WTC11 (cell line): ENCODE measurements at places on chromosomes 2 and 18.

DNA sequence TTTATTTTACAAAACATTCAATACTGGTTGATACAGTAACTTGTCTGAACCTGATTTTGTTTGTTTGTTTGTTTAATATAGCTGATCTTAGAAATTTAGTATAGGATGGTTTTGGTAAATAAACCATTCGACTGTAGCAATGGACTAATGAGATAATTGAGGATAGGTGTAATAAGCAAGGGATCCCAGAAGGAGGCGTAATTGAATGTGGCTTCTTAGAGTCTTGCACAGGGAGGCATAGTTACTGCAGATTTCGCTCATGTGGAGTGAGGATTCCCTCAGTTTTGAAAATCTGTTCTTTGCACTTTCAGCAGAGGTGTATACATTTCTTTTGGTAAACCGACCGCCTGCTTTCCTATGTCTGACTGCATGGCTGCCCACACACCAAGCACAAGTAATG is 709.6 kb downstream of the SOCS6 start:
- no peak for DNase-seq

DNA sequence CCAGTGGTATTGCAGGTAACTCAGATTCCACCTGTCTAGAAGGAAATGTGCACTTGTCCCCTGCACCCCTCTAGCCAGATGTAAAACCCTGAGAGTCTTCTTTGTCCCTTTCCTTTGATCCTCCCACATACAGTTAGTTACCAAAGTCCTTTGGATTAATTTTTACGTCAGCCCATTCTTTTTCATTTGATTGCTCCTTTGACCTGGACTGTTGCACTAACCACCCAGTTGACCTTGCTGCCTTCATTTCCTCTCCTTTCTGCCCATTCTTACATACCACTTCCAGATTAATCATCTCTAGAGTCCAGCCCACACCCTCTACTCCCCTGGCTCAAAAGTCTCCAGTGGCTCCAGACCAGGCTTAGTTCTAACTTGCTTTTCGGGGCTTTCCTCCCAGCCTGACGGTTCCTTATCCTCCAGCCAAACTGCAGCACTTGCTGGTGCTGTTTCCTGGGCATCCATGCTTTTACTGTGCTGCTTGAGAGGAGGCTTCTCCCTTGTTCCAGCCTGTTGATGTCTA is 99.3 kb downstream of the SPTBN1 start:
- DNase-seq = no peak

GRCh38 chr18:54075689-54076088 is 148.8 kb downstream of the MBD2 start:
- DNase-seq = no peak

- no peak for DNase-seq
These were observed 12.7 kb downstream of the ABI2 start for GRCh38 chr2:203340791-203341487.

DNA sequence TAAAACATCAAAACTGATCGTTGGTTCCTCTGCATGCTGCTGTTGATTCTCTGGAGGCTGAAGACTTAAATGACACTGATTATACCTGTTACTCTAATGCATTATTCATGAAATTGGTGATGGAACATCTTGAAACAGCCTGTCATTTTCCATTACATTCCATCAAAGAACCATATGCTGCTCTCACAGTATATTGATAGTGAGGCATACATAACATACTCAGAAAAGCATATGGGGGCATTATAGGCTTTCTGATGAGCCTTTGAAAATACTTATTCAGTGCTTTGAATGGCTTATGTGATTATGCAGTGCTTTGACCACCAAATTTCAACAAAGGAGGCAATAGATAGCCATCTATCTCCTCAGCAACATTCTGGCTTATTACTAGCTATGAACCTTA is 392.1 kb downstream of the CDH19 start:
- no peak for DNase-seq

DNA sequence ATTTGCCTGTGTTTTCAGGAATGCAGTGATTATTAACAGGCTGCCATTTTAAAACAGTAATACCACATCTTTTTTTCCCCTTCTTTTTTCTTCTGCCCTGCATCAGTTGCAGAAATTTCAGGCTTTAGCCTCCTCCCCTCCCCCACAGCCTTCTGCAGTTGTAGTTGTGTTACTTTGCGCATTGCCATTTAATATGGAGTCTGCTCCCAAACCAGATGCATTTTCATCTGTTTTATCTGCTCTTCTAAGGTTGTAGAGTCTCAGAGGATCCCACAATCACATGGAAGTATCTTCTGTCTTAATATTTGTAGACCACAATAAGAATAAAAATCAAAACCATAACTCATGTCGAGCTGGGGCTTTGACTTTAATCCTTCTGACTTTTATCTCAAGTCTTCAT is 3.8 kb downstream of the ASXL3 start:
- DNase-seq = no peak

DNA sequence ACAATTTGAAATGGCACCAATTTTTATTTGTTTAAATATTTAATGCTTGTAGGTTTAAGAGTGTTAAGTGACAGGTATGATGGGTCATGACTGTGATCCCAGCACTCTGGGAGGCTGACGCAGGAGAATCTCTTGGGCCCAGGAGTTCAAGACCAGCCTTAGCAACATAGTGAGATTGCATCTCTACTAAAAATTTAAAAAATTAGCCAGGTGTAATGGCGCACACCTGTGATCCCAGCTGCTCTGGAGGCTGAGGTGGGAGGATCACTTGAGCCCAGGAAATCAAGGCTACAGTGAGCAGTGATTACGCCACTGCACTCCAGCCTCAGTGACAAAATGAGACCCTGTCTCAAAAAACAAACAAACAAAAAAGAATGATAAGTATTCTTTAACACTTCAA is 43.0 kb upstream of the CCDC68 start:
- DNase-seq = no peak

GRCh38 chr2:143442193-143442592 is 313.0 kb downstream of the ARHGAP15 start:
- no peak for DNase-seq

DNA sequence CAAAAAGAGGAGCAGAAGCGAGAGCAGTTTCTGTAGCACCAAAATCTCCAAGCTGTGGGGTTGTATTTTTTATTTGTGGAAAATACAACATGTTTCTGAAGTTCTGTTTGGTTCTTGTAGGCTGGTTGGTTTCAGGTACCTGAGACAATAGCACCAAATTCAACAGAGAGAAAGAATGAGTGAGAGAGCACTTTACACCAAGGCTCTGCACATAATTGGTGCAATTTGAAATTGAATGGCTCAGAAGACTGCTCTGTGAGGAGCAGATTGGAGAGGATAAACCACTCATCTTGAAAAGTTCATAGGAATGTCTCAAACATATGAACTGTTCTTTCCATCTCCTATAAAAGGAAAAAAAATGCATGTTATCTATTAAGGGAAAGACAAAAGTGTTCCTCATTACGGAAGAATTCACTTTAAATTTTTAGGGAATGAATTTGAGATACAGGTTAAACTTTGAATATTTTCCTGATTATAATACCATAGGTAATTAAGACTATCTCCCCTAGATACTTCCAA is 175.1 kb downstream of the ATAD2B start:
- no peak for DNase-seq

DNA sequence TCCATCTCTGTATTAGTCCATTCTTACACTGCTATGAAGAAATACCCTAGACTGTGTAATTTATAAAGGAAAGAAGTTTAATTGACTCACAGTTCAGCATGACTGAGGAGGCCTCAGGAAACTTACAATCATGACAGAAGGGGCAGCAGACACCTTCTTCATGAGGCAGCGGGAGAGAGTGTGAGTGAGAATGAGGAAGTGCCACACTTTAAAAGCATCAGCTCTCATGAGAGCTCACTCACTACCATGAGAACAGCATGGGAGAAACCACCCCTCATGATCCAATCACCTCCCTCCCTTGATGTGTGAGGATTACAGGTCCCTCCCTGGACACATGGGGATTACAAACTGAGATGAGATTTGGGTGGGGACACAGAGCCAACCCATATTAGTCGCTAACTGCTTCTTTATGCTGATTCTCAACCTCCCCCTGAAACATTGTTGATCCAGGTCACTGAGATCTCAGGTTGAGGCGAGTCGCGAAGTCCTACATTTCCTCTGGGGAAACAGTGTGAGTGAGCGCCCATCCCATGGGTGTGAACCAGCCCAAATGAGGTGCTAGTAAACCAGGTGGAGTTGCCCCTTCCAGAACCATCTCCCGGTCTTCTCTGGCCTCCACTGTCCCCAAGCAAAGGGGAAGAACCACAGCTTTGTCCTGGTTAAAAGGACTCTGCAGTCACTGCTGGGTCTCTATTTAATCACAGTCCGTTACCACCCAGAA is 123.8 kb downstream of the CAPN13 start:
- DNase-seq = no peak

GRCh38 chr2:36562240-36562639 is 35.7 kb downstream of the FEZ2 start:
- no peak for DNase-seq

- no peak for DNase-seq
These were observed 417.1 kb downstream of the ANKRD30B start for GRCh38 chr18:15165048-15165447.

DNA sequence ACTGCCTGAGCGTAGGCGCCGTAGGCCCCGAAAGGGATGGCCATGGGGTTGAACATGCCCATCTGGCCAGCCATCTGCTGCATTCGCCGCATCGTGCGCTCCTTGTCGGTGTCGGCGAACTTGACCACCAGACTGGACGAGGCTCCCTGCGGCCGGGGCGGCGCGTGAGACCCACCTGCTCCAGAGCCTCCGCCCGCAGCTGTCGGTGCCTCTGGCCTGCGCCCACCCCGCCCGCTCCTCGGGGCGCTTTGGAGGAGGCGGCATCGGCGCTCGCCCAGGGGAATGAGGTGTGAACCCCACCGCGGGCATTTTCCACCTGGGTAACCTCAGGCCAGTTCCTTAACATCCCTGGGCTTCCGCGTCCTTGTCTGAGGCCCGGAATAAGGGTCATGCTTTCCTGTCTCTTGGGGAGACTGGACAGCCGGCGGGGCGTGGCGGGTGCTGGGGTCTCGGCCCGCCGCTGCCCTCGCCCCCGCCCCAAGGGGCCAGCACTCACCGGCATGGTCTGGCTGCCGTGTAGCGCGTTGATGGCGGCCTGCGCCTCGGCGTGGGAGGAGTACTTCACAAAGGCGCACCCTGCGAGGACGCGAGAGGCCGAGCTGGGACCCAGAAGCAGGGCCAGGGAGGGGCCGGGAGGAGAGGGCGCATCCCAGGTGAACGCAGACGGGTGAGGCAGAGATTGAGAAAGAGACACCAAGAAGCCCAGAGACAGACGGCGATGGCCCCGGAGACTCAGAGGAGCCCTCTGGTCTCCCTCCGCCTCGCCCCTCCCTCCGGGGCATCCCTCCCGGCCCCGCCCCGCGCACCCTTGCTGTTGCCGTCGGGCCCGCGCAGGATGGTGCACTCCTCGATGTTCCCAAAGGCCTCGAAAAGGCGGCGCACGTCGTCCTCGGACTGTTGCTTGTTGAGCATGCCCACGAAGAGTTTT is 291.0 kb downstream of the CELF4 start:
- DNase-seq = no peak

- DNase-seq = no peak
These were observed 138.2 kb downstream of the MBD2 start for GRCh38 chr18:54086046-54086802.

GRCh38 chr18:22856870-22857269 is 76.3 kb upstream of the RBBP8 start:
- peak; percentile 19 for DNase-seq

DNA sequence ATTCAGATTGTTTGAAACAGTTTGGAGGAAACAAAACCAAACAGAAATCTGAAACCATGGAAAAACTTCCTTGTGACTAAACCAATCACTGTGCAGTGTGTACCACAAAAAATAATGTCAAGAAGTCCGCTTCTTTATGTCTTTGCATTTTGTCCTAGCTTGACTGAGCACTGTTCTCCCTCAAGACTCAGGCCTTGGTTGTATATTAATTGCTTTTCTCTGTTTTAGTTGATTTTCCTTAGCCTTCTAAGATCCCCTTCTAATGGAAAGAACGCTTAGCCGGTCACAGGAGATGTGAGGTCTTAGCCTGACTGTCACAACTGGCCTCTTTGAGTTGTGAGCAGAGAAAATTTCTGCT is 56.6 kb downstream of the LCLAT1 start:
- DNase-seq = no peak

- no peak for DNase-seq
These were observed 25.5 kb downstream of the ASB18 start for GRCh38 chr2:236238751-236239150.

DNA sequence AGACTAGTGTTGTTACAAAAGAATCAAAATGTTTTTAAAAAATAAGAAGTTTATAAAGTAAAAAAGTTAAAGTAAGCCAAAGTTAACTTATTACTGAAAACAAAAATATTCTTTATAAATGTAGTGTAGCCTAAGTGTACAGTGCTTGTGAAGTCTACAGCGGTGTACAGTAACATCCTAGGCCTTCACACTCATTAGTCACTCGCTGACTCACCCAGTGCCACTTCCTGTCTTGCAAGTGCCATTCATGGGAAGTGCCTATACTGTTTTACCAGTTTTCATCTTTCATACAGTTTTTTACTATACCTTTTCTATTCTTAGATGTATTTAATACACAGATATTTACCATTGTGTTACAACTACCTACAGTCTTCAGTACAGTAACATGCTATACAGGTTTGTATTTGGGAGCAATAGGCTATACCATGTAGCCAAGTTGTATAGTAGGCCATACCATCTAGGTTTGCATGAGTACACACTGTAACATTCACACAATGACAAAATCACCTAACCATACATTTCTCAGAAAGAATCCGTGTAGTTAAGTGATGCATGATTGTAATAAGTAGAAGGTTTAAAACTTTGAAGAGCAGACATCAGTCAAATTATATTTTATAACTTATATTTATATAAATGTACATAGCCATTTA is 13.4 kb downstream of the SERPINB7 start:
- DNase-seq = no peak

DNA sequence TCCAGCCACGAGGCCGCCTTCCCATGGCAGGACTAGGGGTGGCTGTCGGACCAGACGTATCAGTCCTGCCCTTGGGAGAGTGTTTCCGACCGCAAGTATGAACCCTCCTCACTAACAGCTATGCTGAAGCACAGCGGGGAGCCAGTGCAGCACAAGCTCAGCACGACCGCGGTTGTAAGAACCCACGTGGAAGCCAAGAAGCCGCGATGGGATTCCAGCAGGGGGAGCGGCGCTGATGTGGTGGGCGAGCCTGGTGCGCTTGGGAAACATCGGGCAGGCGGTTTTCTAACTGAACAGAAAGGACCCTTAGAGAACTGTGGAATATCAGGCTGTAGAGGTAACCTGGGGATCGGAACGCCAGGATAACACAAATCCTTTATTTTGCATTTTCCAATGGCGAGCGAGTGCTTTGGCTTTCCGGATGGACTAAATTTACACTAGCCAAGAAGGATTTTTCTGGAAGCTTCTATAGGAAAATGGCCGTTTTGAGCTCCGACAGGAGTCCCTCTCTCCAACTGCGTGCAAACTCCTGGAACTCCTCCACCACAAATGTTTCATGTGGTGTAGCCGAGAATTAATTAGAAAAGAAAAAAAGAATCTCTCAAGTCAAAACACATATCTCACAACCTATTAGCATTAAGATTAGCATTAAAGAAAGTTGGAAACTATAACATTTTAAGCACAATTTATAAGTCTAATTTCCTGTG is 132.0 kb upstream of the MYCN start:
- DNase-seq = peak; percentile 54
